ENCODE measurements at places on chromosomes 5 and 9.

GRCh38 chr5:105840800-105841199 is 1829.9 kb downstream of the EFNA5 start:
- no peak for DNase-seq

DNA sequence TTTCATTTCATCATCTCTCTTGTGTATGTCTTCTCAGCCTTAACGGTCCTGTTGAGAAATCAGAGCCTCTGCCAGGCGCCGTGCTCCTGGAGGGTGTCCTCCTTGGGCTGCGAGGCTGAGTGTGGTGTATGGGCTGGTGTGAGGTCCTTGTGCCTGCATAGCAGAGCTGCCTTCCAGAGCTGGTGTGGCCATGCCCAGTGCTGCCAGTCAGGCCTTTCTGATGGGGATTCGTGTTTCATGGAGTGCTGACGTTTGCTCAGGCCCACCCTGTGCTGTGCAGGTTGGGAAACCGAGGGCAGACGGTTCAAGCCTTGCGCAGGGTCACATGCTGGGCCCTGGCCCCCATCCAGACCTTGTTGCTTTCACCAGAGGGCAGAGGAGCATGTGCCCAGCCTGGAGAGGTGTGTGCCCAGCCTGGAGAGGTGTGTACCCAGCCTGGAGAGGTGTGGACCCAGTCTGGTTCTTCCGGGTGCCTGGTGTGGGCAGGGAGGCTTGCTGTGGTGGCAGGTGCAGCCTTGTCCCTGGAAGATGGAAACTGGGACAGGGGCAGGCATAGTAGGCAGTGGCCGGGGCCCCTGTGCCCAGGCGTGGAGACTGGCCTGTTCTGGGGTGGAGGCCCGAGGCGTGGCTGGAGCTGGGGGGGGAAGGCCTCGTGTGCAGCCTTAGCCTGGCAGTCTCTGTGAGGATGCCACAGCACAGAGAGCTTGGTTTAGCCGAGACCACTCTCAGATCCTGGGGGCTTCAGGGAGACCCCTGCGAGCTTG is 84.0 kb downstream of the RXRA start:
- DNase-seq, result no peak

- DNase-seq, result no peak
Measured at GRCh38 chr9:17894501-17895160, 315.8 kb downstream of the SH3GL2 start.

DNA sequence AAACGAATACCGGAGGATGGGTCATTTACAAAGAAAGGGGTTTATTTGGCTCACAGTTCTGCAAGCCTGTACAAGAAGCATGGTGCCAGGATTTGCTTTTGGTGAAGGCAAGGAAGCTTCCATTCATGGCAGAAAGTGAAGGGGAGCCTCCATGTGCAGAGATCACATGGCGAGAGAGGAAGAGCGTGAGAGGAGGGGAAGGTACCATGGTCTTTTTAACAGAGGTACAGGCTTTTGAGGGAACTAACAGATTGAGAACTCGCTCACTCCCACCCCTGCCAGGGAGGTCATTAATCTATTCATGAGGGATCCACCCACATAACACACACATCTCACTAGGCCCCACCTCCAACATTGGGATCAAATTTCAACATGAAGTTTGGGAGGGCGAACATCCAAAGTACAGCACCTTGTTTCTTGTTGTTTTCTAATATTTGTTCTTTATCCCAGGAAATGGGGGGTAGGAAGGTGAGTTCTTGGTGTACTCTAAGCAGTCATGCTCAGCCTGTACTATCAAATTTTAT is 18.5 kb downstream of the TMC1 start:
- no peak for DNase-seq

DNA sequence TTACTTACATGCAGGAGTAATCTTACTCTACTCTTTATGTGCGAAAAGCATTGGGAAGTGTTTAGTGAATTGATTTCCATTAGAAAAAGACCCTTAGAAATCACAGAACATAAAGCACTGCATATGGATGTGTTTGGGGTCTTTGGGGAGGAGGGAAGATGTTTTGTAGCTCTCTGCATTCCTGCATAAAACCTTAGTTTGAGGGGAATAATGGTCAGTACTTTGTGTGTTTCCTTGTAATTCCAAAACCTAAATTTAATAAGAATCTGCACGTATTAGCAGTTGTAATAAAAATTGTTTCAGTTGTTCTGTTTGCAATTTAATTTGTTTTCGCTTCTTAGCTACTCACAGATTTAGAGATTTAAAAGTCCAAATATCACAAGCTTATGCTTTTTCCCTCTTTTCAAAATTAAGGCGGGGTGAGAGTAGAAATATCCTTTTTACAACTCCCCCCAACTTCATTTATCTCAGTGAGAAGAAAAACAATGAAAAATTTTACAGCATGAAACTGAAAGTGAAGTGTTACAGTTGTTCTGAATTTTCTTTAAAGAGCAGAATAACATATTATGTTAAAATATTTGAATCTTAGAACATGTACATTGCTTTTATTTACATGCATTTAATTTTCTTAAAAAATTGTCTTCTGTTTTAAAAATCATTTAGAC is 143.8 kb downstream of the SMARCA2 start:
- DNase-seq, result no peak

DNA sequence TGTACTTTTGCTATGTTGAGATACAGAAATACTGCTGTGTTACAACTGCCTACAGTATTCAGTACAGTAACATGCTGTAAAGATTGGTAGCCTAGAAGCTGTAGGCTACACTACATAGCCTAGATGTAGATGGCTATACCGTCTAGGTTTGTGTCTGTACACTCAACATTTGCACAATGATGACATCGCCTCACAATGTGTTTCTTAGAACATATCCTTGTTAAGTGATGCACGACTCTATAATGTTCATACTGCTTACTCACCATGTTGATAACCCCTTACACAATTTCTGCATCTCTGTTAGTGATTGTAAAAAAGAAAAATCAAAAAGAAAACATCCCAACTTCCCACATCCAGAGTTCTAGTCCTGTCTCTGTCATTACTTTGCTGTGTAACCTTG is 450.0 kb downstream of the CCDC171 start:
- peak; percentile 38 for DNase-seq

GRCh38 chr5:143153332-143154119 is 250.0 kb downstream of the NR3C1 start:
- peak; percentile 90 for DNase-seq
